ENCODE measurements at places on chromosomes 11 and 22. TPM values are rescaled to one million over a fixed set of nuclear protein-coding genes. Genes with fewer than 3 reads are reported as not detected.

Gene SGSM1
- 0.73 TPM for total RNA-seq

Gene CRYBB2
- not detected for total RNA-seq

Gene RAPSN
- not detected for total RNA-seq

Gene KRTAP5-8
- not detected for total RNA-seq

Gene PLAAT3
- 64.8 TPM for total RNA-seq

Gene NEAT1
- total RNA-seq: 155 TPM

Gene PRG3
- total RNA-seq: not detected

Gene BCO2
- total RNA-seq: 0.89 TPM

Gene CEND1
- 2.3 TPM for total RNA-seq

Gene PUS3
- 8.3 TPM for total RNA-seq

Gene MOGAT2
- not detected for total RNA-seq

Gene GLYAT
- total RNA-seq: not detected

Gene TSPAN32
- not detected for total RNA-seq

Gene CHRM1
- 0.06 TPM for total RNA-seq

Gene NAALADL1
- total RNA-seq: not detected

Gene SCARF2
- total RNA-seq: 0.97 TPM

Gene CCDC188
- total RNA-seq: not detected

Gene MIOX
- total RNA-seq: not detected

Gene TNNT3
- 0.14 TPM for total RNA-seq

Gene HTR3A
- not detected for total RNA-seq

Gene TMEM134
- 65.6 TPM for total RNA-seq

Gene RPS6KA4
- total RNA-seq: 60.8 TPM

Gene CRYBA4
- not detected for total RNA-seq

Gene PPME1
- 57.9 TPM for total RNA-seq

Gene MLC1
- total RNA-seq: not detected

Gene DEPDC7
- 7.7 TPM for total RNA-seq

Gene SCGB1A1
- total RNA-seq: not detected

Gene POTEH
- not detected for total RNA-seq

Gene ANKRD49
- 7.4 TPM for total RNA-seq

Gene FZD4
- total RNA-seq: 1.3 TPM

Gene KRTAP5-11
- not detected for total RNA-seq

Data from A549 treated with GW870086 at 1 μM for 4 hours (cell line).